WTC11 (cell line): ENCODE measurements at places on chromosomes 2 and 18. TPM values are rescaled to one million over a fixed set of nuclear protein-coding genes. Genes with fewer than 3 reads are reported as not detected.
A peak's percentile ranks its signal among the peaks of the same experiment; 100 is the strongest.

DSEL gene
- 29.3 to 33.4 TPM (median 30.1 TPM) in 3 replicates for total RNA-seq

VWC2L gene
- total RNA-seq: not detected in 3 replicates

METAP1D gene
- total RNA-seq: 4.7 to 6.0 TPM (median 5.1 TPM) in 3 replicates

SPC25 gene
- total RNA-seq: 23.2 to 29.2 TPM (median 28.6 TPM) in 3 replicates

QPCT gene
- total RNA-seq: 13.6 to 19.9 TPM (median 19.5 TPM) in 3 replicates

GRCh38 chr2:55175254-55176093 lies 56.6 kb downstream of the CLHC1 start:
- H3K4me3 ChIP-seq: no peak overlapping the region
- H3K27ac ChIP-seq: no peak overlapping the region
- DNase-seq: no peak
- peaks cover 14% of the 10 kb centered on the region for H3K4me1 ChIP-seq
- H3K36me3 ChIP-seq: no peaks in the 10 kb centered on the region

DNA sequence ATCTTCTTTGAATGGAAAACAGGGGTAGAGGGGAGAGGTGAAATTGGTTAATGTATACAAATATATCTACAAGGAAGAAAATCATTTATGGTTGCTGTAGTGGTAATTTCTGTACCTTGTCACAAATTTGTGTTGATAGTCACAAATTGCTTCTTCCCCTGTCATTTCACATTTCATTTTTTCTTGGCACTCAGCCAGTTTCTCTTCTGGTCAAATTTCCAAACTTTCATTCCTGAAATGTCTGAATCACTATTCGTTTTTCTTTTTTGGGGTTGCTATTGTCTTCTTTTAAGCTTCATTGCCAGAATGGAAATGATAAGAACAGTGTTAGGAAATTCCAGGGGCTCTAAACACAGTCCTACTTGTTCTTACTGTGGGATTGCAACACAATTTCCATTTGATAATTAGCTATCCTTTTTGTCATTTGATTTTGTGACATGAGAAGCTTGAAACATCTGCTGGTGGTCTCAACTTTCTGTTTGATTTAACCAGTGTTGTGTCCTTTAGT lies 136.0 kb upstream of the GCFC2 start:
- DNase-seq: no peak
- H3K27ac ChIP-seq: no peak overlapping the region
- H3K27me3 ChIP-seq: no peaks in the 10 kb centered on the region
- H3K36me3 ChIP-seq: no peaks in the 10 kb centered on the region

GRCh38 chr2:36462311-36462935 lies 106.8 kb downstream of the CRIM1 start:
- no peaks in the 10 kb centered on the region for H3K27me3 ChIP-seq
- no peak for DNase-seq
- H3K4me1 ChIP-seq: no peaks in the 10 kb centered on the region; the same call in none of the 2 replicates
- peak overlapping the region; percentile 86 for H3K27ac ChIP-seq

DNA sequence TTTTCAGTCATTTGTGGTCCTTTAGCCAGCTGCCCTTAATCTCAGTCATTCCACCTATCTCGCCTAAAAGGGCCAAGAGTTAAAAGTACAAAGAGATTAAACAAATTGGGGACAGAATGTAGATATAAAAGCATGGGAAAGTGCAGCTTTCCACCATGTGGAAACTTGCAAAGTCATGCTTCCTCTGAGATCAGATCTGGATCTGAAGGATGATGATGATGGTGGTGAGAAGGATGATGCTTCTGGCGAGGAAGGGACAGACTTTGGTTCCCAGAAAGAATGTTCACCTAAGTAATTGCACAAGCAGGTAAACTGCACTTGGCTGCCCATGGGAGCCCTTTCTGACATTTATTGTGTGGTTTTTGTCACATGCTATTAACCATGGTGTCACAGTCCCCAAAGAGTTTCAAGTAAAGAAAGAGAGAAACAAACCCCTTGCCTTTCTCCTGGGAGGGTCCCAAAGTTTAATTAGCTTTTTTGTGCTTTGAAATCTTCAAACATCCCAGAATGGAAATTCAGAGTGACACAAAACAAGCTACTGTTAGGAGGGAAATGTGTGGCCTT lies 34.7 kb downstream of the KLF7 start:
- H3K36me3 ChIP-seq: peaks cover 31% of the 10 kb centered on the region
- no peak overlapping the region for H3K4me3 ChIP-seq
- no peak overlapping the region for H3K27ac ChIP-seq

DNA sequence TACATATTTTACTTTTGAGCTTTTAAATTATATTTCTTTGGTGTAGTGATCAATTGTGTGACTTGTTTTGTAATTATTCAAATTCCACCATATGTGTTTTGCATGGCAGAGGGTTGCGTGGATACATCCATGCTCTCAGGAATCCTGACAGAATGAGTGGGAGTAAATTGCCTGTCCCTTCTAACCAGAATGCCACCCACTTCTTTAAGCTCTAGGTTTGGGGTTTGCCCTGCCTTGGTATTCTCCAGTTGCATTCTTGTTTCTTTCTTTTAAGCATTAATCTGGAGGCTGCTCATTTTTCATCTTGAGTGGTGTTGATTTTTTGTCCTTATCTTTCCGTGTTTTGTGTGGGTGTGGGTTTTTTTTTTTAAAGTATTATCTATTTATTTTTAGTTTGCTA lies 360.0 kb downstream of the PTPRM start:
- H3K4me1 ChIP-seq: peaks cover 4% of the 10 kb centered on the region
- no peak overlapping the region for H3K4me3 ChIP-seq
- H3K36me3 ChIP-seq: no peaks in the 10 kb centered on the region
- no peak for DNase-seq

GRCh38 chr2:206164261-206164862 lies 4.7 kb downstream of the EEF1B2 start:
- no peak overlapping the region for H3K4me3 ChIP-seq
- H3K4me1 ChIP-seq: peaks cover 24% of the 10 kb centered on the region
- DNase-seq: peak; percentile 38
- H3K36me3 ChIP-seq: peaks cover 60% of the 10 kb centered on the region
- no peaks in the 10 kb centered on the region for H3K27me3 ChIP-seq
- 0 out of 2 replicates have a peak overlapping the region, but pooled peaks have one; percentile 65 for H3K27ac ChIP-seq

DNA sequence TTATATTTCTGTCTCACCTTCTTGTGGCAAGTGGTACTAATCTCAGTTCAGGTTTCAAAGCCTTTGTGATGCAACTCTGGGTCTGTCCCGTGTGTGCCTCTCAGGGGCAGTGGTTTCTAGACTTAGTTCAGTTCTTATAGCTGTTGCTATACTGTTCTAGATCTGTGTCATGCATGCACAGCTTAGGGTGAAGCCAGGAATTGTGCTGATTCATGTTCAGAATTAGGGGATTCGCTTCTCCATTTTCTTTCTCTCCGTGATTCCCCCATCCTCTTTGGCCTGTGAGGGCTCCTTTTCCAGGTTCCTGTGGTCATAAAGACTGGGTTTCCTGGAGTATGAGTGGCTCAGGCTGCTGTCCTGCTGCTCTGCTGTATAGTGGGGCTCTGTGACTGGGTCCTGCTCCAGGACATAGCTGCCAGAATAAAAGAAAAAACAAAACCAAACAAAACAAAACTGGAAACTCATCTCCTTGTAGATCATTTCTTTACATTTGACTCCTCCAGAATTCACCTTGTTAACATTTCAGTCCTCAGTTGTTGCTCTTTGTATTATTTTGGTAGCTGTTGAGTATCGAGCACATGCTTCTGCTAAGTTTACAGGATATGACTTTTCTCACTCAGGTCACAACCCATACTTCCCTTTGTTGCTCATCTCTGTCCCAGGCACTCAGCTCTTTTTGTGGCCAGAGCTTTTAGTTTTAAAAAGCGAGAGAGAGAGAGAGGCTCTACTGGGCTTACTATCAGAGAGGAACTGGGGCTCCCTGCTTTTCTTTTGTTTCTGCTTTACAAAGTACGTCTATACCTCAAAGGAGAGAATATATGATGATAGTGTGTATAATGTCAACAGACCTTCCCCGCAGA lies 34.2 kb downstream of the CERS6 start:
- H3K36me3 ChIP-seq: peaks cover 13% of the 10 kb centered on the region
- no peak for DNase-seq
- peaks cover 47% of the 10 kb centered on the region for H3K4me1 ChIP-seq
- no peak overlapping the region for H3K4me3 ChIP-seq
- peak overlapping the region; percentile 73 for H3K27ac ChIP-seq
- H3K27me3 ChIP-seq: no peaks in the 10 kb centered on the region

- H3K27me3 ChIP-seq: peaks cover 81% of the 10 kb centered on the region
- peaks cover 37% of the 10 kb centered on the region for H3K4me1 ChIP-seq
- H3K4me3 ChIP-seq: peak overlapping the region; percentile 79
- H3K27ac ChIP-seq: no peak overlapping the region
- DNase-seq: no peak
Measured at GRCh38 chr2:74496997-74497776, 2.2 kb downstream of the LBX2 start.

DNA sequence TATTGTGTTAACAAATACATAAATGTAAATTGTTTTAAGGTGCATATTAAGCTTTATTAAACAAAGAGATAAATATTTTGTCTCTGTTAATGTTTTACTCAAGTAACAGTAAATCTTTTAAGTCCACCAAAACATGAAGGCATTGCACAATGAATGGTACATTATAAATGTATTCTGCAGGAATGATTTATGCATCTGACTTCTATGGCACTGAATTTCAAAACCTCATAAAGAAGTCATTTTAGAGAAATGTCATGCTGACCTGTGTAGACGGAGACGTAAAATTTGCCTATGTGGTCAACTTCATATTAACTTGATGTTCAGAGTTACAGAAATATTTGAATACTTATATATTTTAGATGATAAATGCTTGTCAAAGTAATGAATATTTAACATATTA lies 194.7 kb downstream of the BABAM2 start:
- DNase-seq: no peak
- H3K36me3 ChIP-seq: no peaks in the 10 kb centered on the region
- H3K27ac ChIP-seq: no peak overlapping the region
- H3K4me3 ChIP-seq: no peak overlapping the region
- peaks cover 6% of the 10 kb centered on the region for H3K4me1 ChIP-seq

GRCh38 chr2:128280901-128281321 lies 37.8 kb downstream of the HS6ST1 start:
- H3K27ac ChIP-seq: 0 out of 2 replicates have a peak overlapping the region, but pooled peaks have one; percentile 65
- no peak overlapping the region for H3K4me3 ChIP-seq
- peak; percentile 10 for DNase-seq
- H3K4me1 ChIP-seq: peaks cover 13% of the 10 kb centered on the region

- no peaks in the 10 kb centered on the region for H3K36me3 ChIP-seq
- DNase-seq: no peak
- H3K27me3 ChIP-seq: no peaks in the 10 kb centered on the region
- H3K4me1 ChIP-seq: peaks cover 11% of the 10 kb centered on the region
- H3K27ac ChIP-seq: no peak overlapping the region
Measured at GRCh38 chr2:173802518-173802917, 162.7 kb downstream of the SP3 start.

DNA sequence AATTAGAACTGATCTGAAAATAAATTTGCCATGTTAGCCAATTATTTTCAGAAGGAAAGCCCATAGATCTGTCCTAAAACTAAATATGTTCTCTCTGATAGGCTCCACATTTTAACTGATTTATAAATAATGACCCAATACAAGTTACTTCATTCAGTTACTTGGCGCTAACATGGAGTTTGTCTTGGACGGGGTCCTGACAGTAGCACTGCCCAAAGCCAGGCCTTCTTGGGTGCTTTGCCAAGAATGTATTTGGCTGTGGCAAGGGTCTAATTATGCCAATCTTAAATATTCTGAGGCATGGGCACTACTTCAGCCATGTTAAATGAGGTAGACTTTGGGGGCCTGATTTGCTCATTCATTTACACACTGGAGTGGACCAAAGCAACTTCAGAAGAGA lies 135.0 kb upstream of the PKDCC start:
- peaks cover 9% of the 10 kb centered on the region for H3K4me1 ChIP-seq
- H3K36me3 ChIP-seq: no peaks in the 10 kb centered on the region
- H3K27ac ChIP-seq: no peak overlapping the region
- H3K27me3 ChIP-seq: peaks cover 4% of the 10 kb centered on the region; the same call in 1 of the 2 replicates
- no peak for DNase-seq

GRCh38 chr2:127811397-127812321 lies 688 bp upstream of the WDR33 start:
- 0 out of 2 replicates have a peak, but pooled peaks cover 3% of the 10 kb centered on the region for H3K36me3 ChIP-seq
- DNase-seq: no peak
- H3K4me3 ChIP-seq: peak overlapping the region; percentile 95
- peak overlapping the region; percentile 99 for H3K27ac ChIP-seq
- H3K27me3 ChIP-seq: no peaks in the 10 kb centered on the region; the same call in 1 of the 2 replicates

DNA sequence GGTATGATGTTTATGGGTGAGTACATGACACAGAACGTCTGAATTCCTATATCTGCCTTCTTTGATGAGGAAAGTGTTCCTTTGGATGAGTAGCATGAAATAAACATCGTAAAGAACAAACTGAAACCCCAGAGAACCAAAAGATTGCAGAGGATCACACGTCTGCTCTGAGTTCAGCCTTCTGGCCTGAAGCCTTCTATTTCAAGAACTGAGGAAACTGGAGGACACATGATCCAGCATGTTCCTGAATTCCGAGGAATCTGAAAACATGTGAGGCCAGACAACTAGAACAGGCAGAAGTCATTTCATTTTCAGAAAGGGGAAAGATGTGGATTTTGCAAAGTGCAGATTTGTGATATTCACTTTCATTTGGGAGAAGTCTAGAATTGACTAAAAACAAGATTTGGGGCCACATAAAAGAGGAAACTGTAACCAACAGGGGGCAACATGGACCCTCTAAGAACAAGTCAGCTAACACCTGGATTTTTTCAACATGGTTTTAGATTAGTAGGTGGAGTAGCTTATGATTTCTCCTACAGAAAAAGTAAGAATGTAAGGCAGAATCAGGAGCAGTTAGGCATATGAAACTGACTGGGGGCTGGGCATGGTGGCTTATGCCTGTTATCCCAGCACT lies 8.3 kb downstream of the SULT6B1 start:
- peaks cover 26% of the 10 kb centered on the region for H3K4me1 ChIP-seq
- no peak overlapping the region for H3K4me3 ChIP-seq
- no peaks in the 10 kb centered on the region for H3K27me3 ChIP-seq
- DNase-seq: no peak

DNA sequence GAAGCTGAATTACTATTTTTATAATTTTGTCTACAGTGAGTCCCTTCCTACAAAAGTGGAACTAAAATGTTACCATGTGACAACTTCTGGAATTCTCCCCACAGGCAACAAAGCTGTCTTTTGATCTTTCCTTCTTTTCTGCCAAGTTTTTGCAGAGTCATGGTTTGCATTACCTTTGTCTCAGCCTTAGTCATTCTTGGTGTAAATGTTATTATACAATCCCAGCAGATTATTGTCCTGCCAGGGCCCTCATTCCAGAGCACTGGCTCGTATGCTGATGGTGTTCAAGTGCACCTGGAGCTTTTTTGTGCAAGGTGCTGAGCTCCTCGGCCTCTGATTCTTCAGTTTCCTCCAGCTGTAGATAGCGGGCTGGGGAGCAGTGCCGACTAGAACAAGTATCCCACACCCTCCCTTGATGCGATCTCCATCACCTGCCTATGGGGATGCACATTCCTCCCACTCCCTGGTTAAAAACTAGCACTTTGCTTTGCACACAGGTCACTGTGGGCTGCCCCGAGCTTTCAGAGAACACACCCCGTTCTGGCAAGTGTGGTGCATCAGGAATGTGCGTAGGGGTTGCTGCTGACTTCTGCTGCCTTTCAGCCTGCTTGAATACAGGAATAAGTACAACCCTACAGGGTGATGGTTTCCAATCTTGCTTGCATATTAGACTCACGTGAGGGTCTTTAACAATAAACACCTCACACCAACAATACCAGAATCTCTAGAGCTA lies 263.6 kb downstream of the RNF144A start:
- H3K36me3 ChIP-seq: no peaks in the 10 kb centered on the region
- no peaks in the 10 kb centered on the region for H3K27me3 ChIP-seq
- H3K27ac ChIP-seq: no peak overlapping the region
- no peak overlapping the region for H3K4me3 ChIP-seq
- DNase-seq: no peak

- no peaks in the 10 kb centered on the region for H3K4me1 ChIP-seq
- H3K27ac ChIP-seq: no peak overlapping the region
- H3K36me3 ChIP-seq: no peaks in the 10 kb centered on the region
- H3K27me3 ChIP-seq: peaks cover 3% of the 10 kb centered on the region
- no peak for DNase-seq
Measured at GRCh38 chr2:74291218-74291544, 52.0 kb downstream of the SLC4A5 start.
